Memory B cell (primary cell): ENCODE measurements at places on chromosomes 1 and 21.

- H3K4me3 ChIP-seq: no peak overlapping the region
- no peaks in the 10 kb centered on the region for H3K27me3 ChIP-seq
- no peak for DNase-seq
- no peaks in the 10 kb centered on the region for H3K4me1 ChIP-seq
Observed at GRCh38 chr1:188027613-188028012, 1198.9 kb downstream of the PLA2G4A start.

GRCh38 chr1:46094471-46095005 is 37.9 kb downstream of the PIK3R3 start:
- H3K4me3 ChIP-seq: no peak overlapping the region
- H3K27me3 ChIP-seq: no peaks in the 10 kb centered on the region
- H3K36me3 ChIP-seq: peaks cover 2% of the 10 kb centered on the region
- H3K4me1 ChIP-seq: no peaks in the 10 kb centered on the region

- no peak overlapping the region for H3K4me3 ChIP-seq
- H3K4me1 ChIP-seq: peaks cover 6% of the 10 kb centered on the region
- no peak overlapping the region for H3K27ac ChIP-seq
- peaks cover 4% of the 10 kb centered on the region for H3K27me3 ChIP-seq
- DNase-seq: no peak
Observed at GRCh38 chr1:185929776-185930175, 195.6 kb downstream of the HMCN1 start.

GRCh38 chr1:24263746-24264145 is 55.4 kb upstream of the GRHL3 start:
- no peak for DNase-seq
- H3K36me3 ChIP-seq: no peaks in the 10 kb centered on the region
- no peak overlapping the region for H3K4me3 ChIP-seq
- H3K4me1 ChIP-seq: peaks cover 2% of the 10 kb centered on the region
- no peak overlapping the region for H3K27ac ChIP-seq
- peaks cover 2% of the 10 kb centered on the region for H3K27me3 ChIP-seq

- no peaks in the 10 kb centered on the region for H3K36me3 ChIP-seq
- peaks cover 4% of the 10 kb centered on the region for H3K27me3 ChIP-seq
- H3K4me1 ChIP-seq: no peaks in the 10 kb centered on the region
- no peak overlapping the region for H3K27ac ChIP-seq
Observed at GRCh38 chr1:14653461-14653960, 55.0 kb downstream of the KAZN start.

- no peaks in the 10 kb centered on the region for H3K4me1 ChIP-seq
- H3K4me3 ChIP-seq: no peak overlapping the region
- H3K27ac ChIP-seq: no peak overlapping the region
- no peak for DNase-seq
- no peaks in the 10 kb centered on the region for H3K36me3 ChIP-seq
Observed at GRCh38 chr1:232754930-232755329, 50.3 kb upstream of the MAP10 start.

GRCh38 chr1:4308806-4309205 is 345.6 kb upstream of the AJAP1 start:
- DNase-seq: no peak
- peaks cover 2% of the 10 kb centered on the region for H3K36me3 ChIP-seq
- peaks cover 2% of the 10 kb centered on the region for H3K27me3 ChIP-seq
- H3K4me3 ChIP-seq: no peak overlapping the region

DNA sequence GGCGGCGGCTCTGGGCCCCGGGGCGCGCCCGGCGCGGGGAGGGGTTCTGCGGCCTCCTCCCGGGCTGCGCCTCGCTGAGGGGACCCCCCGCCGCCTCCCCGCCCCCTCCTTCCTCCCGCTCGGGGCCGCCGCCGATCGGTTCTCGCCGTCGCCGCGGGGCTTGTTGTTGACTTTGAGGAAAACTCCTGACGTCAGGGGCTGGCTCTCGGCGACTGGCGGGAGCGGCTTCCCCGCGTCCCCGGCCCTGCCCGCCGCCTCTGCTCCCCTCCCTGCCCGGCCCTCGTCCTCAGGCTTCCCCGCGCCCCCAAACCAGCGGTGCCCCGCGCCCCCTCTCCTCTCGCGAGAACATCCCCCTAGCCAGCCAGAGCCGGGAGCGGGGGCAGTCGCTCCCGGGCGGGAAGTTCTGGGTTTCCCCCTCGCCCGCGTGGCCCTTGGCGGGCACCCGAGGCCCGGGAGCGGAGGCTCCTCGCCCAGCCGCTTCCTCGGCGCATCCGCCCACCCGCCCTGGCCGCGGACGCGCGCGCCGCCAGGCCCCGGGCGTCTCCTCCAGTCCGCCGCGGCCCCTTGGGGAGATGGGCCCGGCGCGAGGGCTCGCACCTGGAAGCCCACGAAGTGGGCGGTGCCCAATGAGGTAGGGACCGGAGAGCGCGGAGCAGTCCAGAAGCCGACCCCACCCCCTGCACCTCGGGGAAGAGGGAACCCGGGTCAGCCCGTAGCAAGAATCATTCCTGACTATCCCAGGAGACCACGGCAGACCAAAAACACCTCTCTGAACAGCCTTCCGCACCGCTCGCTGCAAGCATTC is 611 bp upstream of the AKT3 start:
- no peaks in the 10 kb centered on the region for H3K27me3 ChIP-seq
- DNase-seq: peak; percentile 76
- peak overlapping the region; percentile 92 for H3K27ac ChIP-seq
- peaks cover 16% of the 10 kb centered on the region for H3K4me1 ChIP-seq
- no peaks in the 10 kb centered on the region for H3K36me3 ChIP-seq
